Activated CD8-positive, alpha-beta T cell treated with anti-CD3 and anti-CD28 coated beads for 36 hours (primary cell): ENCODE measurements at places on chromosomes 1 and 21. TPM values are rescaled to one million over a fixed set of nuclear protein-coding genes. Genes with fewer than 3 reads are reported as not detected.

Gene ITGB2
- 343 TPM for total RNA-seq

Gene BRINP3
- not detected for total RNA-seq

Gene LINGO4
- total RNA-seq = not detected

Gene IKBKE
- 14.9 TPM for total RNA-seq

Gene FYB2
- total RNA-seq = not detected

DNA sequence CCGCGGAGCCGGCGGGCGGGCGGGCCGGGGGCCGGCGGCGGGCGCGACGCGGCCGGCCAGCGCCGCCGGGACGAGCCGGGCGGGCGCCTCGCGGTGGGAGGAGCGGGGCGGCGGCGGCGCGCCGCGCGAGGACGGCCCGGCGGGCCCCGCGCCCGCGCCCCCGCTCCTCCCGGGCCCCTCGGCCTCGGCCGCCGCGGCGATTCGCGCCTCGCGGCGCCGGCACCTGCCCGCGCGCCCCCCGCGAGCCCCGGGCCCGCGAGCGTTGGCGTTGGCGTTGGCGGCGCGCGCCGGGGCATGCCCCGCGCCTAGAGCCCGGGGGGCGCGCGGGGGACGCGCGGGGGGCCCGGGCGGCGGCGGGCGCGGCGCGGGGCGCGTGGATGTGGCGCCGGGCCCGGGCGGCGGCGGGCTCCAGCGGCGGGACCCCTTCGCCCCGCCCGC lies at the start of gene SKI:
SKI (plus strand) TSS at position 163 of the 438 bp plus-strand sequence. CDS start 448 bp downstream, outside the sequence.
- DNase-seq = no peak

- peak; percentile 8 for DNase-seq
Measured at GRCh38 chr21:15682186-15682895, 47.4 kb upstream of the USP25 start.

GRCh38 chr1:116545359-116545705 lies 25.5 kb downstream of the CD58 start:
- no peak for DNase-seq

DNA sequence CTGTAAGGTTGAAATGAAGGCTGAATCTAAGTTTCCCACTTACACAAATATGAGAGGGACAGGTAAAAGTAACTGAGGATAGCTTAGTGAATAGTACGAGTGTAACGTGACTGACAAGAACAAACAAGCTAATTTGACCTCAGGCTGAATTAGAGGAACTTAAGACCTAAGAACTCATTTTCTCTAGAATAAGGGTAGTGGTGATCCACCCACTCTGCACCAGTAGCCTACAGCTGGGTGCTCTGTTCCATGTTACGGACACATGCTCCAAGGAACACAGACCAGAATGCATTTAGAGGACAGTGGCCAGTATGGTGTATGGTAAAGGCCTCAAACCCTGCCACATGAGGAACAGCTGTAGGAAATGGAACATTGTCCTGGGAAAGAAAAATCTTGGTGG lies 14.9 kb upstream of the TMEM9 start:
- DNase-seq = no peak

DNA sequence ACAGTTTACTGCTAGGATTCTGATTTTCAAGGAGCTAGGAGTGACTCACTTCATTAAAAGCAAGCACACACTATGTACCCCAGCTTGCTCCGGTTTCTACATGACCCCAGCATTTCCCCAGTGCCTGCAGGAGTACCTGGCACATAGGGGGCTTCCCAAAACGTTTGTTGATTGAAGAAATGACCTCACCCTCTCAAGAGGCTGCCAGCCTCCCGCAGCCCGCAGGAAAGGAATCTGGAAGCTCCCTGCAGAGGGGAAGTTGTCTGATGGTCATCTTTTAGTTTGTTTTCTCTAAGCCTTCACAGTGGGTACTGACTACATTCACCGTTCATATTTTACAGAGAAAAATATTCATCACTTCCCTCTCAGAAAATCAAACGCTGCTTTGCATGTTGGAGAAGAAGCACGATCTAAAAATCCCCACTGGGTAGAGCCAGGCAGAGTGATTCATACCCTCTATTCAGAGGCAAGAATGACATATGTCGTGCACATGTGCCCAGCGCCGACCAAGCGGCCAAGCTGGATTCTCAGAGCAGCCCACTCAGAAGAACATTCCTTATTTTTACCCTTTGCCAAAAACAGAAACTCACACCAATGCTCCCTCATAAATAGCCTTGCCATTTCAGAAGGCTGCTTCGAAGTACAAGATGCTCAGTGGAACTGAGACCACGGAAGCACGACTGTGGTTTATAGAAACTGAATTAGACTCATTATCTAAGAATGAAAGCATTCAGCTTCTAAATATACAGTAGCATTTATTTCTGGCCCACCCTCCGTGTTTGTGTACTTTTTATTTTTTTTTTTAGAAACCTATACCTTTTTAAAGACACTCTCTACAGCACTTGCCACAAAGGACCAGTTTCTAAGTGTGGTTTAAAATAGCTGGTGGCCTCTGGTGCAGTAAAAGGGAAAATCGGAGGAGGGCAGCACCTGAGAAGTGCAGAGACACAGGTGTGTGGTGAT lies 143.2 kb downstream of the MIS18A start:
- DNase-seq = no peak
